ENCODE measurements at places on chromosomes 2 and 18.

- no peak for DNase-seq
Observed at GRCh38 chr2:55025627-55026026, 24.6 kb downstream of the RTN4 start.

DNA sequence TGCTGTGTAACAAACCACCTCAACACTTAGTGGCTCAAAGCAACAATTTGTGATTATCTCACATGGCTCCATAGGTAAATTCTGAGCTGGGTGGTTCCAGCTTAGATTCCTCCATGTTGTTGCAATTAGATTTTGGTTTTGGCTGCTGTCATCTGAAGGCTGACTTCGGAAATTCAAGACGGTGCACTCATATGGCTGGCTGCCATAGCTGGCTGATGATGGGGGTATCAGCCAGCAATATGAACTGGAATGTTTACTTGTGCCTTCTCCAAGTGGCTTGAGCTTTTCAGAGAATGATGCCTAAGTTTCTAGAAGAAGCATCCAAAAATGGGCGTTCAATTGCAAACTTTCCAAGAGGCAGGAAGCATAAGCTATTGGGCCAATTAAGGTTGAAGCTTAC lies 213.1 kb downstream of the GCA start:
- DNase-seq: no peak

DNA sequence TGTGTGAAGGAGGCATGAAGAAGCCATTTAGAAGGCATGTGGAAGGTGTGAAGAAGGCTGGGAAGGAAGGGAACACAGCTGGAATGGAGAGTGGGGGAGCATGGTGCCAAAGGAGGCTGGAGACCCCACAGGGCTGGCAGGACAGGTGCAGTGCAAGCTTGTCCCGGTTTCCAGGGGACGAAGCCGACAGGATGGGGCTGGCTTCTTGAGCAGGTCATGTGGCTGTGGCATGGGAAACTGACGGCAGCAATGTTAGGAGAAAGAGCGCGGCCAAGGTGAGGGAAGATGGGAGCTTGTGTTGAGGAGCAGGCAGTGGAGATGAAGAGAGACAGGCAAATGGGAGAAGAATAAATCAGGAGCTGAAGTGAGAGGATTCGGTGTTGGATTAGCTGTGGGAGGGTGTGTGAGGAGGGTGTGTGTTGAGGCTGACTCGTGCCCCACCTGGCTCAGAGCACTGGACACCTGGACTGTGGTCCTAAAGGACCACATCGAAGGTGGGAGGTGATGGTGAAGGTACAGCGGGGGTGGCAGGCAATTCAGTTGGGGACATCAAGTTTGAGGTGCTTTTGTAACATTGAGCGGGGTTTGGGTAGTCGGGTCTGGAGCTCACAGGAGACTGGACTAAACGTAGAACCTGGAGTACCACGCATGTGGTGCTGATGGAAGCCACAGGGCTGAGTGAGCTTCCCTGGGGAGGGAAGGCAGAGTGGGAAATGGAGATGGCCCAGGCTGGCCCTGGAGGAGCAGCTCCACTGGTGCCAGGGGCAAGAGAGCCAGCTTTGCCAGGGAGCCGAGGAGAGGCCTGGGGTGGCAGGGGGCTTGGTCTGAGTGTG lies 165.6 kb upstream of the HDAC4 start:
- DNase-seq: no peak

GRCh38 chr2:19111354-19111753 lies 247.1 kb downstream of the OSR1 start:
- DNase-seq: no peak

- no peak for DNase-seq
Observed at GRCh38 chr2:113741091-113741490, 15.4 kb downstream of the SLC35F5 start.

DNA sequence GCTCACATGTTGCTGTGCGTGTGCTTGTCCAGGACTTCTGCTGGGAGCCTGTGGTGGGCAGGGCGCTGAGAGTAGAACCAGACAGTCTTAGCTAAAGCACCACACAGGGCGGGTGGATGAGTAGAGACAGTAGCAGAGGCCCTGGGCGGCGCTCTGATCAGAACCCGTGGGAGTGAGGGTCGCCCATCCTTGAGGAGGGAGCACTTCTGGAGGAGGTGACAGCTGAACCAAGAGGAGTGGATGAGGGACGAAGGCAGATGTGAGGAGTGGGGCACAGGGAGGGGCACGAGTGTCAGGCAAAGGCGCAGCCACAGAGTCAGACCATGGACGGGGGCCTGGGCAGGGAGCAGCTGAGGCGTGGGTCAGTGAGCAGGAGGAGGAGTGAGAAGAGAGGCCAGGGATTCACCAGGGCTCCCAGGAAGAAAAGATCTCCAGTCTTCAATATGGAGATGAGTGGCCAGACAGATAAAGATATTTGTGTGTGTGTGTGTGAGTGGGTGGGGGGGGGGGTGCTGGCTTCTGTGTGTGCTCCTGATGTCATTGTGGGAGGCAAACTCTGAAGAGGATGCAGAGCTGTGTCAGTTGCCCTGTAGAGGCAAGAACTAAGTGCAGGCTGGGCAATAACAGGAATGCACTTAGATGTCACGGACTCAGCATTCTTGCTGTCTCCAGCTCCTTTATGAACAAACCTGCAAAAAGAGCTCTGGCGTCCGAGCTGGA lies 79.6 kb downstream of the TPO start:
- no peak for DNase-seq

DNA sequence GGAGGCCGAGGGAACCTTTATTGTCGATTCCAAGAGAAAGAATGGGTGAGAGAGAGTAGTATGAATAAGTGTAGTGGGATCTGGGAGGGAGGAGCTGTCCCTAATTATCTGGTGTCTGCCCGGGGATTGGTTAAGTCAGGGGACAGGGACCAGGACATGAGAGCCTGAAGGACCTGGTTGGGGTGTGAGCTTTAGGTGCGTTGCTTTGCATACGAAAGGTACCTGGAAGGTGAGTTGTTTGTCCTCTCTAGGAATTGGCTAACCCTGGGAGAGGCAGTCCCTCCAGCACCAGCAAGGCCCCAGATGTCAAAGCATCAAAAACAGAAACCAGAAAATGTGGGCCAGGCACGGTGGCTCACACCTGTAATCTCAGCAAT lies 48.1 kb upstream of the RPL31 start:
- no peak for DNase-seq

DNA sequence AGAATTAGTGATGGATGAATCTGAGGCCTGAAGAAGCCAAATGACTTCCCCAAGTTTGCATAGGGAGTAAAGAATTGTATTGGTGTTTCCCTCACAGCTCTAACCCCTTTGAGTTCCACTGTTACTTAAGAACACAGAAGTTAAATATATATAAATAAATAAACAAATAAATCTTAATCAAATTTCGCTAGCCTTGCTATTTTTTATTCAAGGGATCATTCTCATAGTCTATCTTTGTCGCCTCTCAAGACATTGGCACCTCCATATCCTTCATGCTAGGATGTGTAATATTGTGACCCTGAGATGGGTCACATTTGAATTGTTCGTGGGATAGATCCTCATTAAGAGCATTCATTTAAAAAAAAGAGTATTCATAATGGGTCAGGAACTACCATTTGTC lies 121.3 kb upstream of the HNMT start:
- no peak for DNase-seq

GRCh38 chr2:41204315-41204714 lies 752.4 kb upstream of the SLC8A1 start:
- no peak for DNase-seq

DNA sequence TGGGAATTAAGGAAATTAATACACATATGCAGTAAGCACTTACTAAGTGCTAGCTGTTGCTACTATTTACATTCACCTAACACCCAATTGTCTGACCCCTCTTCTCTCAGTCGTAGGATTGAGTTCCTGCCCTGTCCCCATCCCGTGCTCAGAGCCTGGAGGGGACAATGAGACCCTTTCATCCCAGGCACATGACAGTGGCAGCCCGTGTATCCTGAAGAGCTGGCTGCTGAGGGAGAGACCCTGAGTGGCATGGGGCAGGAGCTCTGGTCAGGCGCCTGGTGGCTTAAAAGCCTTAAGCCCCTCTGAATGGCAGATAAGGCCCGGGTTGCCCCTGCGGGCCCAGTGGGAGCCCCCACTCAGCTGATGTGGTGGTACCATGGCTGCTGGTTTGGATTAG lies 99.0 kb downstream of the DYSF start:
- no peak for DNase-seq

GRCh38 chr2:184039493-184039892 lies 558.8 kb upstream of the ZNF804A start:
- DNase-seq: no peak

GRCh38 chr2:196404276-196404675 lies 232.9 kb upstream of the STK17B start:
- DNase-seq: no peak

- no peak for DNase-seq
Observed at GRCh38 chr2:40126006-40126405, 325.9 kb downstream of the SLC8A1 start.

DNA sequence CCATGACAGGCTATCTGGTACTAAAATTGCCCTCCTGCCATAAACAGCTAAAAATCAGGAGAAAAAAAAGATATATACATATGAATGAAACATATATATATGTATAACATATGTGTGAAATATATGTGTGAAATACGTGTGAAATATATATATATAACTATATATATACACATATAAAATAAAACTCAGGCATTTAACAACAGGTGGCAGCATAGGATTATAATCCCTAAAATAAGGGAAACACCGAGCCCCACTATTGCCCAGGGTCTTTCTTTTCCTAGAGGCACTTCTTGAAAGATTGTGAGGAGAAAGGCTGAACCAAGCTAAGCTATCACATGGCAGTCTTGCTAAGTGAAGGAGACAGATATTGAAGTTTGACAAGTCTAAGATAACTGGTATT lies 65.9 kb upstream of the CYTIP start:
- no peak for DNase-seq

GRCh38 chr2:72921853-72922252 lies 4.5 kb downstream of the EMX1 start:
- no peak for DNase-seq

DNA sequence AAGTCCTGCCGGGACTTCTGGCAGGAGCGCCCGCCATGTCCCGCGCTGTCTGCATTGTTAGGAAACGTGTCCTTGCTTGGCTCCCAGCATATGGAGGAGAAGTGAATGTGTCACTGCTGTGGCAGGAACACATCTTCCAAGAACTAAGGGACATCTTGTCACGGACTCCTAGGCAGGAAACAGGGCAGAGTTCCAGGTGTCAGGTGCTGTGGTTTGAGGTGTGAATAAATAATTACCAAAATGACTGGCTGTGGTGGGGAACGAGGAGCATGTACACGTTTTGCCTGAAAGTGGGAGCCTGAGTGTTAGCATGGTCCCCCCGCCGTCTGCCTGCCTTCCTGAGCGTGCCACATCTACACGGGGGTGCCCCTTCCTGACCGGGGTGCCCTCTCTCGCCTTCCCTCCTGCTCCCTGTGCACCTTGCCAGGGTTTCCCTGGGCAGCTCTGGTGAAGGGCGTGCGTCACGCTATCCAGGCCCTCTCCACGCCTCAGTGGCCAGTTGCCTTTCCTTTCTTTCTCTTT lies 237.5 kb downstream of the LDLRAD4 start:
- no peak for DNase-seq

GRCh38 chr18:42184685-42185477 lies 229.8 kb downstream of the PIK3C3 start:
- no peak for DNase-seq

- no peak for DNase-seq
Observed at GRCh38 chr2:79771493-79771892, 258.6 kb downstream of the CTNNA2 start.

GRCh38 chr2:40283111-40283909 lies 168.6 kb downstream of the SLC8A1 start:
- no peak for DNase-seq

DNA sequence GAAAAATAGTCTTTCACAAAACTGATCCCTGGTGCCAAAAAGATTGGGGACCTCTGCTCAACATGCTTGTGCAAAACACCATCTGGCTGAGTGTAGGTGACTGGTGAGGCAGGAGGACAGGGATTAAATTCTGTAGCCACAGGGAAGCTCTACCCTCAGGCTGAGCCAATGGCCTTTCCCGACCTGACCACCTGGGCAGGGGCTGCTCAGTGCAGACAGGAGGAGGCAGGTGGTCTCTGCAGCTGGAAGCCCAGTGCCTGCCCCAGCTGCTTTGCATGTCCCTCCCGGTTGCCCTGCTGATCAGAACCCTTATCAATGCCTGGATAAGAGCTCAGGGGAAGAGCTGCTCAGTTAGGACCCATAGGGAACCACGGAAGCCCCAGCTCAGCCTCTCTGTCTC lies 235.3 kb downstream of the ANKRD36 start:
- no peak for DNase-seq

DNA sequence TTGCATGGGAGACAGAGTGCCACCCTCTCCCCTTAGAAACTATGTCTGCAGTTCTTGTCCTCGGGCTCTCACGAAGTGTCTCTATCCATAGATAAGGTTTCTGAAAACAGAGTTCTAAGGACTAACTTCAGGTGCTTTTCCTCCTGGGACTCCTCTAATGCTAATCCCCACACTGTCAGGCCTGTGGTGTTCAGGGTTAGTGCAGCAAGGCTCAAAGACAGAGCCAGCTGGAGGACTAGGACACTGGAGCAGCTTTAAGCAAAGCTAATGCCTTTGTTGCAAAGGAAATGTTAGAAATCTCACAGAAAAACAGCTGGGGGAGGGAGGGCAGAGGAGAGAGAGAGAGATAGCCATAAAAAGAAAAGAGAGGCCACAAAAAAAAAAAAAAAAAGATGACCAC lies 824.0 kb upstream of the FSHR start:
- no peak for DNase-seq

DNA sequence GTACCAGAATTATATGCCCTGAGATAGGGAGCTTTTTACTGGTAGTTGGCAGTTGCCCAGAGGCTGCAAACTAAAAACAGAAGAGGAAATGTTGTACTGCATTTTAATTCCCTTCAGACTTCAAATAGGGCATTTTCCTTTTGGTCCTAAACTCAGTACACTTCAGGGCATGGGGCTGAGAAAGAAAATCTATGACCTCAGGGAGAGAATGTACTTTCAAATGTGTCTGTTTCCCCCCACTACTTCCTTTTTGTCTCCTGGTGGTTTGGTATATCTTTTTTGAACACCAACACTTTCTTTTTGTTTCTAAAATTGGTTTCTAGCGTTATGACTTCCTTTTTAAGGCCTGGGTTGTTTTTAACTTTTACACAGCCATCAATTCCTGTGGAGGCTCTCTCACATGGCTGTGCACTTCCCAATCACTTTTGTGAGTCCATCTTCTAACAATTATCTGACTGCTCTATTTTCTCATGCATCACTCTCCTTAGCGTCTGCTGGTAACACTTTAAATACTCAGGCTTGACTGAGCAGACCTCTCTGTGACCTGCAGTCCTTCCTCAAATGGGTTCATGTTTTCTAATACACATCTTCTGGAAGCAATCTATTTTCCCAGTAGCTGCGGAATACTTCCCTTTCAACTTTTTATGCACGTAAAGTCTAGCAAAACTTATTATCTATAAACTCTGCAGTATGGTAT lies 596.0 kb downstream of the LRP1B start:
- no peak for DNase-seq

- DNase-seq: no peak
Observed at GRCh38 chr2:147925886-147926285, 81.1 kb downstream of the ACVR2A start.

GRCh38 chr2:60046529-60046928 lies 506.9 kb downstream of the BCL11A start:
- no peak for DNase-seq

GRCh38 chr2:116669782-116670181 lies 1144.7 kb upstream of the DDX18 start:
- no peak for DNase-seq
